ENCODE measurements at places on chromosomes 16 and 17. TPM values are rescaled to one million over a fixed set of nuclear protein-coding genes. Genes with fewer than 3 reads are reported as not detected.

The LGALS9 gene
- total RNA-seq: 1.4 TPM

The SLC16A13 gene
- total RNA-seq: 0.74 TPM

The TUFM gene
- 225 TPM for total RNA-seq

The ZG16 gene
- total RNA-seq: not detected

The RGS11 gene
- total RNA-seq: not detected

The KRTAP4-5 gene
- not detected for total RNA-seq

The KRT24 gene
- not detected for total RNA-seq

The DNAAF1 gene
- total RNA-seq: 0.88 TPM

The OR2C1 gene
- total RNA-seq: not detected

The EVPL gene
- total RNA-seq: not detected

The TOX3 gene
- total RNA-seq: not detected

The CD300A gene
- total RNA-seq: not detected

The CMTM1 gene
- total RNA-seq: 1.1 TPM

The SLC43A2 gene
- total RNA-seq: 8.0 TPM

The KRTAP1-5 gene
- total RNA-seq: not detected

The NPIPA7 gene
- total RNA-seq: 7.0 TPM

The ENPP7 gene
- not detected for total RNA-seq

The CCDC92B gene
- not detected for total RNA-seq

The MARVELD3 gene
- total RNA-seq: not detected

The KRTAP4-8 gene
- not detected for total RNA-seq

The TBC1D3 gene
- not detected for total RNA-seq

The CNOT1 gene
- 58.5 TPM for total RNA-seq

The TMEM238L gene
- not detected for total RNA-seq

The SMG1 gene
- total RNA-seq: 34.0 TPM

The CCL2 gene
- 26.2 TPM for total RNA-seq

The BCAR1 gene
- total RNA-seq: 106 TPM

The TNFSF13 gene
- total RNA-seq: 4.1 TPM

The TMC8 gene
- total RNA-seq: 0.02 TPM

The CHST5 gene
- total RNA-seq: not detected

The CA4 gene
- not detected for total RNA-seq

The TRAPPC1 gene
- total RNA-seq: 64.2 TPM

The TBX6 gene
- not detected for total RNA-seq

The RHBDF1 gene
- 43.7 TPM for total RNA-seq

The ACSM2A gene
- total RNA-seq: not detected
